OCI-M1 (cell line): ENCODE measurements at places on chromosomes 7 and 10.

- no peak for DNase-seq
Measured at GRCh38 chr10:93746844-93747284, 10.9 kb upstream of the LGI1 start.

- no peak for DNase-seq
Measured at GRCh38 chr10:69102440-69102839, 14.5 kb downstream of the SRGN start.

GRCh38 chr10:59240582-59241183 lies 64.2 kb downstream of the PHYHIPL start:
- peak; percentile 70 for DNase-seq

GRCh38 chr10:126218174-126218573 lies 170.1 kb downstream of the ADAM12 start:
- DNase-seq = no peak

- no peak for DNase-seq
Measured at GRCh38 chr10:110174201-110174600, 33.2 kb upstream of the MXI1 start.

DNA sequence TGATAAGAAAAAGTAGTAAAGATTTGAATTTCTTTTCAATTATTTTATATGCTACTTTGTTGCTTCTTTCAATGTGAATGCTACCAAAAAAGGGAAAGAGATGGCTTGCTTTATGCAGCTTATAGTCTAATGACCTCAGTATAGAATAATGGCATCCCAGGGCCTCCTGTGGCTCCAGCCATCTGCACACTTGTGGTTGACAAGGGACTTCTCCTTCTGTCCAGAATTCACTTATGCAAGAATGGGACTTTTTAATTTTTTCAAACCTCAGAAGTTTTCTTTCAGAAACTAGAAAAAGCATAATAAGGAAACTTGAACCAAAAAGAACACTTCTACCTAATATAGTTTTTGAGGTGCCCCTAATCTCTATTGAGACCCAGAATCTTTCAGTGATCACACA lies 310.9 kb downstream of the CTNNA3 start:
- DNase-seq = peak; percentile 36

DNA sequence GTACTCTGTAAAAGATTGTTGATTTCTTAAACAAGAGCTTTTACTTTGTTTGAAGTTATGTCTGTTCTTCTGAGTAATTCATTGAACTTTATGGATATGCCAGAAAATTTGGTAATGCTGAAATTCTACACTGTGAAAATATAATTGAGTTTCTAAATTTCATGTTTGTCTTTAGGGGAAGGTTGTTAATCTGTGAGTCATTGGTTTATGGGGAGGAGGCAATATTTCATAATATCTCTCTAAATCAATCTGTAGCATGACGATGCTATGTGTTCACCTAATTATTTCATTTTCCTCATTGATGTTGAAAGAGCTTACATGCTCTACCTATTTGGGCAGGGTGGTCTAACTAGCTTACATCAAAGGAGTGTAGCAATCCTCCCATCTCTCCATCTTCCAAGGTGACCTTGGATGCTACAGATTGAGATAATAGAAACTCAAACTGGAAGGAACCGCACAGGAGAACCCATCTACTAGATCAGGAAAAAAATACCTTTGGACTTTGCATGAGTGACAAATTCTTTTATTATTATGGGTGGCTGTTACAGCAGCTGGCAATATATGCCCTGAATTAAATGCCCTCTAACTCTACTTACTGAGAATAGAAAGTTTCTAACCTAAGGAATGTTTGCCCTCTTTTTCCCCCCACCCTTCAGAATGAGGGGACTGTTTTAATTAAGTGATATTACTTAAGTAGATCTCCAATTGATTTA lies 8.4 kb upstream of the SNX13 start:
- DNase-seq = no peak

DNA sequence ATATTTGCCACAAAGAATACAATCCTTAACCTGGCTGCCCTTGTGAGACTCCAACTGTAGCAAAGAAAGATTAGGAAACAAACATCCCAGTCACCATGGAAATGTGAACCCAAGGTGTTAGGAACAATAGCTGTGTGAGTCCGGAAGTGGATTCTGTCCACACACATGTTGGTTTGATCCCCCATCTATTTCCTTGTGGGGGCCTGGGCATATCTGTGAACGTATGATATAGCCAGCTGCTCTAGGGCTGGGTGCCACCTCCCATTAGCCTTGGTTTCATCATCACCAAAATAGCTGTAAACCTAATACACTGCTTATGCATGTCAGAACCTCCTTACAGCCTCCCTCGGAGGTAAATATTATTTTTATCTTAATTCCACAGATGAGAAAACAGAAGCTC lies 26.4 kb downstream of the GRK5 start:
- no peak for DNase-seq

DNA sequence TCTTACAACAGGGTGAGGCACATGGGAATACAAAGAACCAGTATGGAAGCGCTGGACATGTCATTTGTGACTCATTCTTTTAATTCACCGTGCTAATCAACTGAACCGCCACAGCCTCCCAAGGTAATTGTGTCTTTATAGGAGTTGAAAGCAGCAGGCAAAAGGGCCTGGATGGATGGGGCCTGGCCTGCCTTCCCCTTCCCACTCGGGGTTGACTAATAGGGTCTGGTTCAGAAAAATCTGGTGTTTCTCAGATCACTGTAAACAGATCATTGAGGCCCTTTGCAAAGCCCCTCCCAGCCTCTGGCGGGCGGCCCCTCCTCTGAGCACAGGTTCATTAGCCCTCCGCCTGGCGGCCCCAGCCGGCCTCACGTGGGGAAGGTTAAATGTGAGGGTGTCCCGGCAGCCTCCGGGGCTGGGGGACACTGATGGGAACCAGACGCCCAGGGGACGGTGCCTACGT lies 100.8 kb downstream of the EBF3 start:
- no peak for DNase-seq

- DNase-seq = no peak
Measured at GRCh38 chr10:46518028-46518725, 38.3 kb downstream of the GPRIN2 start.

GRCh38 chr7:114100810-114101209 lies 182.0 kb upstream of the PPP1R3A start:
- no peak for DNase-seq

DNA sequence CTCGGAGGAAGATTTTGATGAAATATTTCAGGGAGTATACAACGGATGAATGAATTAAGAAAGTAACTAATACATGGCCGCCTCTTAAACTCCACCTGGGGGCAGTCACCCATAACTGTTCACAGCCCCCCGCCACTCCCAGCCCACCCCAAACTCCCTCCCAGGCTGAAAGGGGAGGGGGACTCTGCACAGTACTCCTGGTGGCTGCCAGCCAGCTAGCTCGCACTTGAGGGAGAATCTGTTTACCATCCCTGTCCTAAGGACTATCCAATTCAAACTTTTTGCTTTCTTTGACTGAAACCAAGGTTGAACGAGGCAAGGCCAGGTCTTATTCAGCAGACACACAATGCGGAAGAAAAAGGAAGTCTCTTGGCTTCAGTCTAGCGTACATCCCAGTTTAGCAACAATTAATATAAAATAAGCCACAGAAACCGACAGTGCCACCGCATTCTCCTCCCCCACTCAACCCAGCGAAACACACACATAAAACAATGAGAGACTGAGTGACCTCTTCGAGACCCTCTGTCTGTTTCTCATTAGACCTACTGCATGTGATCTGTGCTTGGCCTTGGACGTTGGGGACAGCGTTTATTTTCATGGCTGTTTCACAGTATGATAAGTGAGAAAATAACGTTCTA lies 219.5 kb downstream of the GLI3 start:
- DNase-seq = no peak

GRCh38 chr7:65387891-65388290 lies 14.2 kb downstream of the ZNF92 start:
- no peak for DNase-seq

GRCh38 chr7:85565276-85565675 lies 378.4 kb upstream of the SEMA3D start:
- no peak for DNase-seq

DNA sequence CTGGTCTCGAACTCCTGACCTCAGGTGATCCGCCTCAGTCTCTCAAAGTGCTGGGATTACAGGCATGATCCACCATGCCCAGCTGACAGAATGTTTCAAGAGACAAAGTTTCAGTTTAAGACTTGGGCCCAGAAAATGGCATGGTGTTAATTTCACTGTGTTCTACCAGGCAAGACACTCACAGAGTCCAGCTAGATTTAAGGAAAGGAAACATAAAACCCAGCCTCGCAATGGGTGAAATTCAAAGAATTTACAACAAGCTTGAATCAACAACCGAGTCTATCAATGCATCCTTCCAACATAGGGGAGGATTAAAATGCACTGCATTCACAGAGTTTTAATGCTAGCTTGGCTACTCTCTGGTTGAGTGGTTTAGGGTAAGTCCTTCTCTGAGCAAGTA lies 764.0 kb downstream of the XPNPEP1 start:
- no peak for DNase-seq

- DNase-seq = no peak
Measured at GRCh38 chr7:73740771-73741170, 2.2 kb upstream of the ABHD11 start.

GRCh38 chr10:6267941-6268340 lies 65.2 kb downstream of the PFKFB3 start:
- DNase-seq = no peak

DNA sequence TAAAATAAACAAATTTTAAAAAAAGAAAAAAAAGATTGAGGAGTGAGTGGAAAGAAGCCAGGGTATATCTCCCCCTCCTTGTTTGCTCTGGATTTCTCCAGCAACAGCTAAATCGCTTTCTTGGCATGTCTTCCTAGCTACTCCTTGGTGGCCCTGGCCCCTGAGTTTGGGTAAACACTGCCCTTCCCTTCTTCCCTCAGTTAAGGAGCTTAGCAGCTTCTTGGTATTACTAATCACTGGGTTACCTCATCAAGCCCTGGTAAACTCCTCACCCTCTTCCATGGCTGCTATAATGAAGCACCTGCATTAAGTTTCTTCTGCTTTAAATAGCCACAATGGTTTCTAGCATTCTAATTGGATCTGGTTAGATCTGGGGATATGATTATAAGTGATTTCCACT lies 269.8 kb downstream of the FZD1 start:
- DNase-seq = no peak

DNA sequence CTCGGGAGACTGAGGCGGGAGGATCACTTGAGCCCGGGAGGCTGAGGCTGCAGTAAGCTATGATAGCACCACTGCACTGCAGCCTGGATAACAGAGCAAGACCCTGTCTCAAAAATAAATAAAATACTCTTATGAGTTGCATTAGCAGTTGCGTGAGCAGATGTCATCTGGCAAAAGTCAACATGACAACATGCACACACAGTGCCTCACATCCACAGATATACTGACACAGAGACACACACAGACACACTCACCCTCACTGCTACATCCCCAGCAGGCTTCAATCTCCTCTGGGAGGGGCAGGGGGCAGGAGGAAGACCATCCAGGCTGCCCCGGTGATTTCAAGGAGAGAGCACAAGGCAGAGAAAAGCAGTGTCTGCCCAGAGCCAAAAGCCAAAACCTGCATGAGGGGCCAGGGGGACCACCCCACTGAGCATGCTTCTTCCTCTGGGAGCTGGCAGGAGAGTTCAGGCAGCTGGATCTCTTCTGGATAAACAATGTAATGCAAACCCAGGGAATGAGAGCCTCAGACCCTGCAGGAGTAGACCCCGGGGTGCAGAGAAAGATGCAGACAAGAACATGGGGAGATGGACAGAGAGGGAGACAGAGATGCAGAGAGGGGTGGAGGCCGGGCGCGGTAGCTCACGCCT lies 9.6 kb upstream of the ELN start:
- no peak for DNase-seq

GRCh38 chr10:50541921-50542320 lies 81.8 kb downstream of the SGMS1 start:
- DNase-seq = peak; percentile 38

GRCh38 chr7:1758859-1759521 lies 88.9 kb downstream of the ELFN1 start:
- peak; percentile 19 for DNase-seq

- no peak for DNase-seq
Measured at GRCh38 chr10:78434886-78435285, 401.2 kb downstream of the RPS24 start.

- DNase-seq = peak; percentile 11
Measured at GRCh38 chr7:6489612-6490011, 41.9 kb upstream of the DAGLB start.

- DNase-seq = no peak
Measured at GRCh38 chr10:77253147-77253545, 384.5 kb downstream of the KCNMA1 start.

DNA sequence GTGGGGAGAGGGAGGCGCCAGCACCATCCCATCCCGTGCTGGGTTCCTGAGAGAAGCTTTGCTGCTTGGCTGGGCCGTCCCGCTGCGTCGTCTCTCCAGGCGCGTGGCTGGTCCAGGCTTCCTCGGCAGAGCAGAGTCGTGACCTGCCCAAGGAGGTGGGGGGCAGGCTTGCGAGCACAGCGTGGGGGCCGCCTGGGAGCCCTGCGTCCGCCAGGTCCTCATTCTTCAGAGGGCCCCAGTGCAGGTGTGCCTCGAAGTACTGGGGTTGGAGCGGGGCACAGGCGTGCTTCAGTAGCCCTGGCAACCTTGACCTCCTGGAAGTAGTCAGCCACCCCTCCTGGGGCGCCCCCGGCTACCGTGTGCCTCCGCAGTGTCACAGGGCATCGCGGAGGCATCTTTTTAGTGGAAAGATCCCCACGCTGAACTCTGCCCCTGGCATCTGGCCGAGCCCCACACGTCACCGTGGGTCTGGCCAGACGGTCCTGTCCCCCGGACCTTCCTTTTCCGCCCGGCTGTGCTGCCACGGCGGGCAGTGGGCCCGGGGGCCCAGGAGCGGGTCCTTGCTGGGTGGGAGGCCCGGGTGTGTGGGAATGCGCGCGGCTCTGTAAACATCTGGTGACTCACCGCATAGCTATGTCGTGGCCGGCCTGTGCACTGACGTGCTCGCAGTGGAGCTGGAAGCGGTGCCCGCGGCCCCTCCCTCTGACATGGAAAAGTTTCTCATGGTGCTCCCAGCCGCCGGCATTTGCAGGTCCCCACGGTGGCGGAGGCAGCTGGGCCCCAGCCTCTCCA lies 6.4 kb downstream of the MAFK start:
- no peak for DNase-seq

DNA sequence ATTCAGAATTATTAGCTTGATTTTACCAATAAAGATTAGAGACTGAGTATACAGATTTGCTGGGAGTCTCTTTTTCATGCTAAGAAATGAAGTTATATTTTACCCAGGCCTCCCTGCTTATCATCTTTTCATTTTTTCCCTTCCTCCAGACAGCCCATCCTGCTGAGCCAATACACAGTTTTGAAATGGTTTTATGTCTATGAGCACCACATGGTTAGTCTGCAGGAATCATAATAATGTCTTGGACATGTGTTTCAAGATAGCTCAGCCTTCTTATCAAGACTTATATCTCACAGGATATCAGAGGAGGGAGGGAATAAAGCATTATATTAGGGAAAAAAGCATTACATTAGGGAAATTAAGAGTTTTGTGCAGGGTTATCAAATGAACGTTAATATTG lies 157.1 kb downstream of the EXOC4 start:
- no peak for DNase-seq

DNA sequence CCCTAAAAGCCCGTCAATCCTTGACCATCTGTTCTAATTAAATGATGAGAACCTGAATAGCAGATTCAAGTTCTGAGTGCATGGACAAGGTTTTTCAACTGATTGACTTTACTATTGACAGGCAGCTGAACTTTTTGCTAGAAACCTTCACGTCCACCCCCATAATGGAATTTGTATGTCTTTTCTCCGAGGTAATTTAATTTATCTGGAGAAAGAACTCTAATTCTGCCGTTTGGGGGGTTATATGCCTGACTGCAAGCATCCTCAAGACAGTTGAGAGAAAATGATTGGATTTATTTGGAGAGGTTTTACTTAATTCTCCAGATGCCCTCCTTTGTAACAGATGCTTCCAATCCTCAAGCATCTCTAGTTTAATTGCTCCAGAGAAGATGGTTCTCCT lies 1053.4 kb upstream of the AUTS2 start:
- no peak for DNase-seq

- no peak for DNase-seq
Measured at GRCh38 chr10:13450069-13450468, 78.7 kb downstream of the BEND7 start.
